Urothelium cell line (cell line): ENCODE measurements at places on chromosomes 5 and 9.

DNA sequence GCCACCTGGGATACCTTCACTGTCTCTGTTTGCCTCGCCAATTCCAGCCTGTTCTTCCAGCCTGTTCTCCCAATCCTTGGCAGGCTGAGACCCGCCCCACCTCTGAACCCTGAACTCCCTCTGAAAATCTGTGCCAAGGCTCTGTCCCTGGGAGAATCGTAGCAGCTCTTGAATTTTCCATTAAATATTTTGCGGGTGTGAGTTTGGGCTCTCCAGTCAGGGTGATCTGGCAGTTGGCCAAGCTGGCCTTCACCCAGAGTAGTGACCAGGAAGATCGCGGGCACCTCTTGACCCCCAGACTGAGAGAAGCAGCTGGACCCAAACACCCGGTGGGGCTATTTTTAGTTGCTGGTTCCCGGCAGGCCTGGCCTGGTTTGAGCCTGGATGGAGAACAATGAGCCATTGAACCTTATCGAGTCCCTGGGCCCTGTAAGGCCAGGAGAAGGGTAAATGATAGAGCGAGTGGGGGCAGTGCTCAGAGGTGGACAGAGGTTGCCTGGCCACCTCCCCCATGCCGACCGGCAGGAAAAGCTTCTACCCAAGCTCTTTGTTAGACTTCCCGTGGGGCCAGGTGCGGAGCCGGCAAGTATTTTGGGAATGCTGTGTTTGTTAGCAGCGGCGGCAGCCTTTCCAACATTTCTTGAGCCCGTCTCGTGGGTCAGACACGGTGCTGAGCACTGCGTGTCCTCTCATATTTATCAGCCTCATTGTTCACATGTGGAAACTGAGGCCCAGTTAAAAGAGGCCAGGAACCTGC is 146.2 kb downstream of the RGS3 start:
- peak; percentile 44 for DNase-seq

DNA sequence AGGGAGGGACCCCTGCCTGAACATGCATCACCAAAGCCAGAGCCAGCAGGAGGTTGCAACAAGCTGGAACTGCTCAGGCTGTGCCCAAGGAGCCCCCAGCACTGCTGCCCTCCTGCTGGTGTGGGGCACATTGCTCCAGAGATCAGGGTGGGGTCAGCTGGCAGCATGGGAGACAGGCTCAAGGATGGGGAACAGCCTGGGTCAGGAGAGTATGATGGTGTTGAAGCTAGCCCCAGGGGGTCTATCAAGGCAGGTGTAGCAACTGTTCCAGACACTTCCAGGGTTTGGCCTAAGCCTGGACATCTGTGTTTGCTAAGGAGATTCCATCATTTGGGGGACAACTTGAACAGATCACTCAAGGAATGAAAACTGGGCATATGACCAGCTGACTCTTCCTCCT is 133.1 kb downstream of the ATPSCKMT start:
- no peak for DNase-seq

DNA sequence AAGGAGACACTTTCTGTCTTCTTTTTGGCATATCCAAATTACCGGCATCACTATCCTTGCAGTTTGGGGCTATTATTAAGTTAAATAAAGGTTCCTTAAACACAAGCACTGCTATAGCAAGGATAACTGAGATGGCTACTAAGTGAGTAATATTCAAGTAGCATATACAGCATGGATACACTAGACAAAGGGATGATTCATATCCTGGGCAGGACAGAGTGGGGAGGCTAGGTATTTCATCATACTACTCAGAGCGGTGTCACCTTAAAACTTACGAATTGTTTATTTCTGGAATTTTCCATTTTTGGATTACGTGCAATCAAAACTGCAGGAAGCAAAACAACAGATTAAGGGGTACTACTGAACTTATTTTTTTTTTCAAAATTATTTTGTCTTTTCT is 54.1 kb downstream of the FER start:
- peak; percentile 43 for DNase-seq

- no peak for DNase-seq
These were observed 607.2 kb downstream of the EFNA5 start for GRCh38 chr5:107063511-107063910.

DNA sequence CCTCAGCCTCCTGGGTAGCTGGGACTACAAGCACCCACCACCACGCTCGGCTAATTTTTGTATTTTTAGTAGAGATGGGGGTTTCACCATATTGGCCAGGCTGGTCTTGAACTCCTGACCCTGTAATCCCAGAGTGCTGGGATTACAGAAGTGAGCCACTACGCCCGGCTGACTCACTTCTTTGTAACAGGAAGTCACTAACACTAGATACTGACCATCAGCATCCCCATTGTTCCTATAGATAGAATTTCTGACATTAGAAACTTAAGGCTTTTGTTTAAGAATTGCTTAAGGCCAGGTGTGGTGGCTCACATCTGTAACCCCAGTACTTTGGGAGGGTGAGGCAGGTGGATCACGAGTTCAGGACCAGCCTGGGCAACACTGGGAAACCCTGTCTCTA is 42.2 kb downstream of the LEAP2 start:
- no peak for DNase-seq
